ENCODE measurements at places on chromosomes 16 and 17.

DNA sequence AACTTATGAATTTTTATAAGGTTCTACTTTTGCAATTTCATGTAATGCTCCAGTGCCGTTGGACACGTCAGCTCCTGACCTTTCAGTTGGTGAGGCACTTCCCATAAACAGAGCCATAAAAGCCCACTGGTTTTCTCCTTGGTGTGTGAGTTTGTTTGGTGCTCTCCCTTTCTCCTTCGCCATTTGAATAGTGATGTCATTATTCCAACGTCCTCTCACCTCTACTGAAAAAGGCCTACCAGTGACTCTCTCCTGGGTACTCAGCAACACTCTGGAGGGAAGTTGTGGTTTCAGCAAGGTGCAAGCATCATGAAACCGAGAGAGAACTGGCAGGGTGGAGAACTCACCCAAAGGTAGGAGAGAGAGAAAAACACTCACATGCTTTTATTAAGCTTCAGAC, 29.6 kb upstream of the HNF1B start:
- DNase-seq: no peak

- no peak for DNase-seq
Measured at GRCh38 chr17:82388223-82388921, 16.8 kb downstream of the UTS2R start.

- DNase-seq: no peak
Measured at GRCh38 chr17:41530062-41531048, 2.2 kb upstream of the KRT19 start.

DNA sequence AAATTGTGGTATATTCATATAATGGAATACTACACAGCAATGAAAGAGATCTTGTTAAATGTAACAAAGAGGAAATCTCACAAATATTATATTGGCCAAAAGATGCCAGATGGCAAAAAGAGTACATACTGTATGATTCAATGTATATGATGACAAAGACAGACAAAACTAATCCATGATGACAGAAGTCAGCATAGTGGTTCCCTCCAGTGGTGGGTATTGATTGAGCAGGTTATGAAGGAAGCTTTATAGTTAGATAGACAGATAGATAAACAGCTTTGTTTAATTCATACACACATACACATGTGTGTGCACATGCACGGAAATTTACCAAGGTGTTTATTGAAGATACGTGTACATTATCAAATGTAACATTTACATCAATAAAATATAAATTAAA, 74.4 kb upstream of the SMIM36 start:
- no peak for DNase-seq

DNA sequence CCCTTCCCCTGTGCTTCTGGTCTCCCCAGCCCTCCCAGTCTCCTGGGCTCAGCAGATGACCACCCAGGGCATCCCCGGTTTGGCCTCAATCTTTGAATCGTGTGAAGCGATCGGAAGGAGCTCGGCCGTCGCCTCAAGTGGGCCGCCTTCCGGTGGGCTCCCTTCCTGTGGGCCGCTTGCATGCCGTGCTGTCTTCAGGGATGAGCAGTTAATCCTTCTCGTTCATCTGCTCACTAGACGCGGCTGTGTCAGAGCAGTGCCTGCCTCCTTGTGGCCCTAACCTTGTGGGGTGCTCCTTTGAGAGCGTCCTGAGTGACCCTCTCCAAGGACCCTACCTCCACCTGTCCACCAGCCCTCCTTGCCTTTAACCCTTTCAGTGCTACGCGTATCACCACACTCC, 40.4 kb downstream of the BAIAP2 start:
- no peak for DNase-seq

- no peak for DNase-seq
Measured at GRCh38 chr17:4951486-4951885, 567 bp downstream of the ENO3 start.

DNA sequence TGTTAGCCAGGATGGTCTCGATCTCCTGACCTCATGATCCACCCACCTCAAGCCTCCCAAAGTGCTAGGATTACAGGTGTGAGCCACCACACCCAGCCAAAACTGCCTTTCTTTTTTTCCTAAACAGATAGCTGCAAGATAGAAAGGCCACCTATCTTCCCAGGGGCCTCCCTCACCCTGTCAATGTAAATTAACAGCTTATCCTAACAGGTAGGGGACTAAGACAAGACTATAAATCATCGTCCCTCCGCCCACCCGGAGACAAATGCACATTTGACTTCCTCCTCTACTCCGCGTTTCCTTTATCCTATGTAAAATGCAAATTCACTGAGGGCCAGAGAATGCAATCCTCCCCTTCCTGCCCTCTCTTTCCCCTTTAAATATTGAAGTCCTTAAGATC, 71.4 kb downstream of the MARF1 start:
- DNase-seq: no peak

GRCh38 chr17:49616601-49617131, 41.0 kb downstream of the NXPH3 start:
- DNase-seq: peak; percentile 73

DNA sequence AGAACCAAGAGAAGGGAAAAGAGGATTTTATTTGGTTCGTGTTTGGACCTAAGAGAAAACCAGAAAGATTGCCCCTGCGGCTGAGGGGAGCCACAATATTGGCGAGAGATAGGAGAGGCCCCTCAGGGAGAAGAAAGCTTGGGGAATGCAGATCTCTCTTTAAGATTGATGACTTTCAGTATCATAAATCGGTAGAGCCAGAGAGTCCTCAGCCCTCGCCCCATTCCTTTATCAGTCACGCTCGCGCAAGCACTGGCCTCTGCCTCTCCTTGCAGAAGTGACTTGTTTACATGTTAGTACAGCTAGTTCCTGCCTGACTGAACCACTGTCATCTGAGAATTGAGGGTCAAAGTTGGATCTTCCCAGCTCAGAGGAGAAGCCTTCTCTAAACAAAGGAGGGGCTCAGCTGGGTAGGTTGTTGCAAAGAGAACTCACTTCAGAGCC, 21.5 kb upstream of the KRT19 start:
- DNase-seq: no peak

DNA sequence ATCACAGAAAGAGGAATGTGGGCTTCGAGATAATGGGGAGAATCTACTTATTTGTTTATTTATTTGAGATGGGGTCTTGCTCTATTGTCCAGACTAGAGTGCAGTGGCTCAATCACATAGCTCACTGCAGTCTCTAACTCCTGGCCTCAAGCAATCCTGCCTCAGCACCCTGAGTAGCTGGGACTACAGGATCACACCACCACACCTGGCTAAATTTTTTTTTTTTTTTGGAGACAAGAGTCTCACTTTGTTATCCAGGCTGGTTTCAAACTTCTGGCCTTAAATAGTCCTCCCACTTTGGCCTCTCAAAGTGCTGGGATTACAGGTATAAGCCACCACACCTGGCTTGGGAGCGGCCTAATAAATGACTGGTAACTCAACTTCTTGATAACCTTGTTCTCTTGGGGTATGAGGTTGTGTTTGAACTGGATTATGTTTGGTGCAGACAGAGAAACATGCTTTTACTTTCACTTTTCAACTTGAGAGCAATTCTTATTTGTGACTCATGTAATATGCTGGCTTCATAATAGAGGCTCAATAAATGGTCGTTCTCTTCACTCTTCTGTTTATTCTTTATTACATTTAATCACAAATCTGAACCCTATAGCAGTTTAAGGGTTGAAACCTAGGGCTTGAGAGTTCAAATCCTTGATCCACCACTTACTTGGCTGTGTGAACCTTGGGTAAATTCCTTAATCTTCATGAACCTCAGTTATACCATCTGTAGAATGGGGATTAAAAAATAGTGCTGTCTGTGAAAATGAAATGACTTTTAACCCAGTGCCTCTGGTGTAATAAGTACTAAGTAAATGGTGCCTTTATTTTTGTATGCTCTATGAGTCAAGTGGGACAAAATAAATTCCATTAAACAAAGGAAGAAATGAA, 129.1 kb upstream of the HS3ST2 start:
- peak; percentile 36 for DNase-seq

GRCh38 chr16:81539009-81539758, 94.6 kb downstream of the CMIP start:
- DNase-seq: no peak

DNA sequence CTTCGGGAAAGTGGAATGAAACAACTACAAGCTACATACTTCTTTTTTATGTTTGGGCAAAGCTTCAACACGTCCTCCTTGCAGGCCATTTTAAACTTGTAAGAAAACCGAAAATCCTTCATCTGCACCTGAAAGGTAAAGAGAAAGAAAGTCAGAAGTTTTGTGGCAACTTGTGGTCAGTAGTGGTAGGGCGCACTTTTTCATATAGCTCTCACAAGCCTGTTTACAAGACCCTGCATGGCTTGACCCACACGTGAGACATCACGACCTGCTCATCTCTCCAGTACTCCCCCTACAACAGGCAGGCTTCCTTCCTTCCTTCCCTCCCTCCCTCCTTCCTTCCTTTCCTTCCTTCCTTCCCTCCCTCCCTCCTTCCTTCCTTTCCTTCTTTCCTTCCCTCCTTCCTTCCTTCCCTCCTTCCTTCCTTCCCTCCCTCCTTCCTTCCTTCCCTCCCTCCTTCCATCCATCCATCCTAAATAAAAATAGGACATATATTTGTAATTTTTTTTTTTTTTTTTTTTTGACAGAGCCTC, 48.7 kb upstream of the CLEC18B start:
- no peak for DNase-seq

DNA sequence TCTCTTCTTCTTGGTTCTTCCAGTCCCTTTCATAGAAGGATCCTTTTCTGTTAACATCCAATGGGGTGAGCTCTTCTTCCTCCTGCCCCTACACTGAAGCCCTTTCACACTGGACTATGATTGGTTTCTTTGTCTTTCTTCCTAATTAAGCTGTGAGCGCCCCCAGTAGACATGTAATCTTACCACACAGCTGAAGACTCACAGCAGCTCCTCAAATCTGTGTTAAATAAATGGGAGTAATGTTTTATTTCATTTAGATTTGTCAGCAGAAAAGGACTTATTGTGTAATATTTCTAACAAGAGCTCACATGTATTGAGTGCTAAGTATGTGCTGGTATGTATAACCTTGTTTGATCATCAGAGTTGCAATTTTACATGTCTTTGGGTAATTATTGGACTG, 55.7 kb downstream of the TOX3 start:
- DNase-seq: no peak

DNA sequence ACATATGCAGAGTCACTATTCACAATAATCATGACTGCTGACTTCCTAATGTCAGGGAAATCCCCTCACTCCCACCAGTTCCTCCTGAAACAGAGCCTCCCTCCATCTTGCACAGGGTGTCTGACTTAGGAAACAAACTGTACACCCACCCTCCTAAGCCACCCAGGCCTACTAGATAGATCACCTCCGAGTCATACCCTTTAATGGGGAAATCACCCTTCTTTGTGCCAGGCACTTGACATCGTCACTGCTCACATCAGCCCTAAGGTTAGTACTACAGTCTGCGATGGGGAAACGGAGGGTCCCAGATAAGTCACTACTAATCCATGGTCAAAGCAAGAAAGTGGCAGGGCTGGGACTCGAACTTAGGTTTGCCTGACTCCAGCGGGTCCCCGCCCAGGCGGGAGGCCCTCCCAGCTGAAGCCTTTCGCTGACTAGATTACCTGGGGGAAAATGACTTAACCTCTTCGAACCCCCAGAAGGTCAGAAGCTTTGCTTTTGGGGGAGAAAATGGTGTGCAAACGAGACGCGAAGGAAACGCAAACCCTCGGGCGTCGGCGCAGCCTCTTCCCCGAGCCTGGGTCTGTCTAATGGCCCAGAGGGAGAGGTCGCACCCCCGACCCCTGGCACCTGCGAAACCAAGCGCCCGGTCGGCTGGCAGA, 3.4 kb upstream of the MLLT6 start:
- no peak for DNase-seq

GRCh38 chr17:64420143-64420670, 28.7 kb upstream of the MILR1 start:
- DNase-seq: no peak

DNA sequence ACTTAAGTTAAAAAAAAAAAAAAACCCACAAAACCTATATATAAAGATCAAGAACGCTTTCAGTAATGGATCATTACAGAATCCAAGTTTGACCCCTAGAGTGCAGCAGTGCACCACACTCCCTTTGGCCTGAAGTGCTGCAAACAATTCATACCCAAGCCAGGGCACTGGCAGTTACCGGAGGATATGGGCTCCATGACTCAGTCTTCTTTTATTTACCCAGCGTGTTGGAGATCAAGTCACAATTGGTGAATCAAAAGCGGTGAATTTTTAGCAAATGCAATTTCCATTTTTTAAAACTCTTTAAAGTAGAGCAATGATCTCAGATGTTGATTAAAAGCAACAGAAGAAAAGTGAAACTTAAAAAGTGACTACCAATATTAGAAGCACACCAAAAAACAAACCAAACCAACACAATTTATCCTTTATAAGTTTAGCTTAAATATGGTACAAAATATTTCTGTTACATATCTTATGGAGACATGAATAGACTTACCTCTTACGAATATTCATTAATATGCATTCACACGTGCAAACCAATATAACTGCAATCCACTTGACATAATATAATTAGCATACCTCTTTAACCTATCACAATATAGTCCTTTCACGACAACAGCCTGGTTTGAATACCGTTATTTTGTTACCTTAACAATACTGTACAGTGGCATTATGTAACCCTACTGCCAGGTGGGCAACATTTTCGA, 46.3 kb downstream of the ZNF652 start:
- DNase-seq: peak; percentile 66
